ENCODE measurements at places on chromosomes 12 and 14.

DNA sequence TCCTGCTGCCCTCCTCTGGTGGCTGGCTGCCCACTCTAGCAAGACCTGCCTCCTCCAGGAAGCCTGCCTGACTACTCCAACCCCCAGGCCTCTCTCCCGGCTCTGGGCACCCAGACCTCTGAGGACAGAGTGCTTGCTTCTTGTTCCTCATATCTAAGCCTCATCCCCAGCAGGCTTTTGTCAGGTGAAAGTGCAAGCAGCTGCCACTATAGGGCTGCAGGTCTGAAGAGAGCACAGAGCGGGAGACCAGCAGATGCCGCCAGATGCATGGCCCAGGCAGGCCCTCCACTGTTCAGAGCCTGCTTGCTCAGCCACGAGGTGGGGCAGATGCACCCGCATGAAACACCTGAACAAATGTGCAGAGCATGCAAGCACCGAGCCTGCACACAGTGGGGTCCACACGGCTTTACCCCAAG, 73.0 kb downstream of the SERPINA3 start:
- no peak for DNase-seq

DNA sequence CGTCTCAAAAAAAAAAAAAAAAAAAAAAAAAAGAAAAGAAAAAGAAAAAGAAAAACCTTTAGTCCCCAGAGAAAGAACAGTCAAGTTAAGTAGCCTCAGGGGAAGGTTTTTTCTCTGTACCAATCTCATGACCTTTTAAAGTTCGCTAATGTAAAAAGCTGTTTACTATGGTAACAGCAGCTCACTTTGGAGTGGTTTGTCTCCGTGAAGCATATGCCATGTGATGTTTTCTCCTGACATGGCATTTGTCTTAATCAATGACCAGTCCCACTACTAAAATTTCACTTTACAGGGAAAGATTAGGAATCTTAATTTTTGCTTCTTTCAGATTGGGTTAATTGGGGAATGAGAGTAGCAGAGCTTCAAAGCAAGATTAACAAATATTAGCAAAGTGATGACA, 4.3 kb downstream of the RNF212B start:
- DNase-seq: no peak

- DNase-seq: no peak
These were observed 47.4 kb upstream of the SRSF5 start for GRCh38 chr14:69719501-69719951.

- no peak for DNase-seq
These were observed 54.6 kb upstream of the CCDC175 start for GRCh38 chr14:59631237-59631636.

- DNase-seq: no peak
These were observed 32.7 kb downstream of the FOS start for GRCh38 chr14:75311356-75311755.

DNA sequence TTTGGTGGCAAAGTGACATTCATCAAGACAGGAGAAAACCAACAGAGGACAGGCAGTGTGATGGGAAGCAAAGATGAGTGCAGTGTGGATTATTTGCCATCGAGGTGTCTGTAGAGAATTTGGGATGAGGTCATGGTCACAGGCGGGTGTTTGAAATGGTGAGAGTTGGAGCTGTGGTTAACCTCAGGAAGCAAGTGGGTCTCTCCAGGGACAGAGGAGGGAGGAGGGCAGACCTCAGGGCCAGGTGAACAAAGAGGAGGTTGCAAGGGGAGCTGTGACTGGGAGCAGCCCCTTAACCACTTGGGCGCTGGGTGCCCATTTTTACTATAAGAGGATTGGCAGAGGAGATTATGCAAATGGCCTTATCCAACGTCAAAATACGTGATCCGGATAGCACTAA, 7.0 kb downstream of the FZD10 start:
- DNase-seq: no peak

GRCh38 chr12:48336564-48336963, 14.2 kb downstream of the ZNF641 start:
- DNase-seq: no peak

DNA sequence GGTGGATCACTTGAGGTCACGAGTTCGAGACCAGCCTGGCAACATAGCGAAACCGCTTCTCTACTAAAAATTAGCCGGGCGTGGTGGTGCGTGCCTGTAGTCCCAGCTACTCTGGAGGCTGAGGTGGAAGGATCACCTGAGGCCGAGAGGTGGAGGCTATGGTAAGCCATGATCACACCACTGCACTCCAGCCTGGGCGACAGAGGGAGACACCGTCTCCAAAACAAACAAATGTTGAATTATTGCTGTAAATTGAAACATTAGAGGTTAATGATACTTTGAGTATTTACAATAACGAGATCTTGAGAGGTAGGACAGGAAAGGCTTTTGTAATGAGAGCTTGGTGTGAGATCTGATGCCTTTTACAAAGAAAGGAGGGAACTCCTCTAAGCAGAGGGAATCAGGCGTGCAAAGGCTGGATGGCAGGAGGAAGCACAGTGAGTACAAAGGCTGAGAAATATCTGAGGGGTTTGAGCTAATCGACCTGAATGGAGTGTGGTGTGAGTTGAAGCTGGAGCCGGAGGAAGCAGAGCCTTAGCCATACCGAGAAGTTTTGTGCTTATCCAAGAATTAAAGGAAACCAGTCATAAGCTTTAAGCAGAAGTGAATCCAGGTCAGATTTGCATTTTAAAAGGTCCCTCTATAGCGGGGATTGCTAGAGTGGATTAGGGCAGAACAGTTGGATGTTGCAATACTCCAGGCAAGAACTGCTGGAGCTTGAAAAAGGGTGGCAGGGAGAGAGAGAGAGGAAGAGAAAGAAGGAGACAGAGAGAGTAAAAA, 1.1 kb downstream of the RHNO1 start:
- DNase-seq: peak; percentile 37

- DNase-seq: no peak
These were observed 27.1 kb downstream of the PELI2 start for GRCh38 chr14:56145181-56145769.

DNA sequence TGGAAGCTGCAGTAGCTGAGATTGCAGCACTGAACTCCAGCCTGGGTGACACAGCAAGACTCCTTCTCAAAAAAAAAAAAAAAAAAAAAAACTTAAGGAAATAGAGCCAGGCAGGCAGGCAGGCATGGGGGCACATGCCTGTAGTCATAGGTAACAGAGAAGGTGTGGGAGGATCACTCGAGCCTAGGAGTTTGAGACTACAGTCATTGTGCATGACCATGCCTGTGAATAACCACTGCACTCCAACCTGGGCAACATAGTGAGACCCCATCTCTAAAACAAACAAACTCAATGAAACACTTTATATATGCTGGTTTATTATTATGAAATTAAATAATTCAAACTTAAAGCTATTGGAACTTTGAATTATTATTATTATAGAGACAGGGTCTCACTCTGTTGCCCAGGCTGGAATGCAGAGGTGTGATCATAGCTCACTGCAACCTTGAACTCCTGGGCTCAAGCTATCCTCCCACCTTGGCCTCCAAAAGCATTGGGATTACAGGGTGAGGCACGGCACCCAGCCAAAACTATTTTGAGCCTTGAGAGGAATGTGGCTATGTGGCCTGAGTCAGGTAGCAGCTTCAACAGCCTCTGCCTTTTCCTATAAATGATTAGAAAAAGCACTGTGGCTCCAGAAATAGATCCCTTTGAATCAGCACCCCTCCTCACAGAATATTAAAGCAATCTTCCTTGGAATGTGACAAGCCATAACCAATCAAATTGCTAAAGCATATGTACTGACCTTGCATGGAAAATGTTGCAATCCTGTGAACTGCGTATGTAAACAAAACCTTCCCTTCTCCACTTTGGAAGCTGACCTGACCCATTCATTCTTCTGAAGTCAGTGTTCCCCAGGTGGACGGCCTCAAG, 34.7 kb upstream of the YY1 start:
- DNase-seq: no peak

DNA sequence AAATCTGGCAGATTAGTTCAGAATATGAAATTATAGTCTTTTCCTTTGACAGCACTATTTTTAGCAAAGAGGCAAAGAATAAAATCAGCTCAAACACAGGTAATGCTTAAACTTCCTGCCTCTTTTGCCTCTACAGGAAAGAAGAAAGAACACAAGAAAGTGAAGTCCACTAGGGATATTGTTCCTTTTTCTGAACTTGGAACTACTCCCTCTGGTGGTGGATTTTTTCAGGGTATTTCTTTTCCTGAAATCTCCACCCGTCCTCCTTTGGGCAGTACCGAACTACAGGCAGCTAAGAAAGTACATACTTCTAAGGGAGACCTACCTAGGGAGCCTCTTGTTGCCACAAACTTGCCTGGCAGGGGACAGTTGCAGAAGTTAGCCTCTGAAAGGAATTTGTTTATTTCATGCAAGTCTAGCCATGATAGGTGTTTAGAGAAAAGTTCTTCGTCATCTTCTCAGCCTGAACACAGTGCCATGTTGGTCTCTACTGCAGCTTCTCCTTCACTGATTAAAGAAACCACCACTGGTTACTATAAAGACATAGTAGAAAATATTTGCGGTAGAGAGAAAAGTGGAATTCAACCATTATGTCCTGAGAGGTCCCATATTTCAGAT, 17.4 kb downstream of the TMPO start:
- no peak for DNase-seq

GRCh38 chr14:57051633-57052032, 217.1 kb downstream of the EXOC5 start:
- no peak for DNase-seq

DNA sequence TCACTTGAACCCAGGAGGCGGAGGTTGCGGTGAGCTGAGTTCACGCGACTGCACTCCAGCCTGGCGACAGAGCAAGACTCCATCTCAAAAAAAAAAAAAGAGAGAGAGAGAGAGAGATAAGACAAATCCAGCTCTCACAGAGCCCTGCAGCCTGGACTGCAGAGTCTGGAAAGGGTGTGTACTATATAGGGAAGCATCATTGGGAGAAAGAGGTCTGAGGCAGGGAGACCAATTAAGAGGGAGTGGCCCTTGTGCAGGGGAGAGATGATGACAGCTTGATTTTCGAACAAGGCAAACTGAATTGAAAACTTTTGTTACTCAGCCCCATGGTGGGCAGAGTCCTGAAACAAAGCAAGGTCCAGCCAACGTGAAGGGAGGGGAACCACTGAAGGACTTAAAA, 116.2 kb downstream of the CCDC60 start:
- DNase-seq: no peak

- DNase-seq: no peak
These were observed 103.0 kb downstream of the TMTC2 start for GRCh38 chr12:82789674-82790073.

DNA sequence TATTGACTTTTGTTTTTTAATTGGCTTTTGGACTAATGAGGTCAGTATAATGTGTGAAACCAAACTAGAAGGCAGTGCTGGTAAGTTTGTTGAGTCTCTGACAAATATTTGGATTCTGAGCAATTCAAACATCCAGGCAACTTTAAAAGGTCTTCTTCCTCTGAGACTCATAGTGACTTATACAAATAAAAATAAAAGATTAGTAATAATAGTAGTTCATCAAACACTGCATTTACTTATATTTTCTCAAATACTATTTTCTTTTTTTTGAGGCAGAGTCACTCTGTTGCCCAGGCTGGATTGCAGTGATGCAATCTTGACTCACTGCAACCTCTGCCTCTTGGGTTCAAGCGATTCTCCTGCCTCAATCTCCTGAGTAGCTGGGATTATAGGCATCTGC, 337.9 kb downstream of the DAD1 start:
- DNase-seq: no peak

DNA sequence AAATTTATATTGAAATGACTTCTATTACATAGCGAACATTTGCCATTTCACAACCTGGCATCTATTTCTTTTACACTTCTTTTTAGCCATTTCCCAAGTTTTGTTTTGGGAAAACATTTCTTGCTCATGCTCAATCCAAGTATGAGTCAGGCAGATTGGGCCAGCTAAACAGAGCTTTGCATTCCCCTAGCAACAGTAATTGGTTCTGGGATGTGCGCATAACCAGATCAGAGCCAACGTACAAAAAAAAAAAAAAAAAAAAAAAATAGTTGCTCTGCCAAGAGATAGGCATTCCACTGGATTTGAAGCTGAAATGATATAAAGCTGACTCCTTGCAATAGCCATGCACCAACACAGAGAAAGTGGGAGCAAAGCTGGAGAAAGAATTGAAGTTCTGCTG, 37.5 kb downstream of the PLCZ1 start:
- DNase-seq: no peak

DNA sequence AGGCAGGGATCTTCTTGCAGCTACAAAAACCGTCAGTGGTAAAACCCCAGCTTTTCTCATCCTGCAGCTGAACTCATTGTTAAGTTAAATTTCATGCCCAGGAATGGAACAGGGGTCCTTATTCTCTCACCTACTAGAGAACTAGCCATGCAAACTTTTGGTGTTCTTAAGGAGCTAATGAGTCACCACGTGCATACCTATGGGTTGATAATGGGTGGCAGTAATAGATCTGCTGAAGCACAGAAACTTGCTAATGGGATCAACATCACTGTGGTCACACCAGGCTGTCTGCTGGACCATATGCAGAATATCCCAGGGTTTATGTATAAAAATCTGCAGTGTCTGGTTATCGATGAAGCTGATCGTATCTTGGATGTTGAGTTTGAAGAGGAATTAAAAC, 68.9 kb downstream of the DCAF5 start:
- DNase-seq: no peak

DNA sequence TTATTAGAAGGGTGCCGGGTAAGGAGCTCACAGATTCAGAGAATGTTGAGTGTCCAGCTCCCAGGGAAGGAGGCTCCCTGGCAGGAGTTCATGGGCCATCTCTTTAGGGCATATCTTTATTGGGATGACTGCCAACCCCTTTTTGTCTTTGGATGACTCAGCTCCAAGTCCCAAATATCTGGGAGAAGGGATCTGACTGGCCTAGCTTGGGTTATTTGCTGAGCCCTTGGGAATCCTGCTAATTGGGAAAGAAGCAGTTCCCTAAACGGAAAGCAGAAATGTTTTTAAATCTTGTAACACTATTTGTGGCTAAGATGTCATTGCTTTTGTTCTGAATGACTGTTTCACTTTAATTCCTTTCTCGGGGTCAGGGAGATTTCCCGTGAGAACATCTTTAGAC, 12.6 kb downstream of the DDX55 start:
- DNase-seq: no peak

DNA sequence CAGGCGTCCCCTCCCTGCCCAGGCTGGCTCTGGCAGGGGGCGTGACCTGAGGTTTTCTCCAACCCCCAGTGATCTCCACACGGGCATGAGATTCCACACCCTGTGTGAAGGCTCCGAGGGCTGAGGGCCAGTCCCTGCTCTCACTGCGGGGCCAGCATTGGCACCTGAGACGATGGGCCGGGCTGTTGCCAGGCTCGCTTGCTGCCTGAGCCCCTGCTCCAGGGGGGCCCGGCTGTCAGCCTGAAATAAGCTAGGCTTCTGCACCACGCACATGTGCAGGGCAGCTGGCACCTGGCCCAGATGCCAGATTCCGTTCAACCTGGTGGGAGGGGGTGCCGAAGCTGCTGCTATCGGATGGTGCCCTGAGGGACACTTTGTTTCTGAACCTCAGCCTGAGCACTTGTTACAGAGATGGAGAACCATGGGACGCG, 196.5 kb upstream of the PRMT8 start:
- no peak for DNase-seq

- no peak for DNase-seq
These were observed 15.9 kb downstream of the TAOK3 start for GRCh38 chr12:118356809-118357256.

Data from NCI-H1417 treated with DMSO at 0.1 percent for 48 hours (cell line).